GDM1 (cell line): ENCODE measurements at places on chromosomes 5 and 9.

GRCh38 chr5:25544652-25545249 lies 900.0 kb upstream of the CDH10 start:
- peak; percentile 14 for DNase-seq

- no peak for DNase-seq
Measured at GRCh38 chr5:37931541-37931940, 91.7 kb upstream of the GDNF start.

- no peak for DNase-seq
Measured at GRCh38 chr9:3969590-3970260, 330.1 kb downstream of the GLIS3 start.

GRCh38 chr5:141084487-141084989 lies 9.9 kb upstream of the PCDHB2 start:
- peak; percentile 1 for DNase-seq

DNA sequence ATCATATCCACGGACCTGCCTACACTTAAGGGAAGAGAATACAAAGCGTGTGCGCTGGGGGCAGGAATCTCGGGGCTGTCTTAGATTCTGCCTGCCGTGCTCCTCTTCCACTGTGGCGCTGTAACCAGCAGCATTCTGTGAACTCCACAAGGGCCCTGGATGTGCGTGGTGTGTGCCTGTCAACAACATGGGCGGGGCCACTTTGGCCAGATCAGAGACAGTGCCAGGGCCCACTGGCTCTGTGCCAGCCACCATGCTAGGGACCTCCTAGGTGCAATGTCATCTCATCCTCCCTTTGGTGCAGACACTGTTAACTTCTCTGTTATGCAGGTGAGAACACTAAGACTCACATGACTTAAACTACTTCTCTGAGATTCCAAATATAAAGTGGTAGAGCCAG lies 113.7 kb downstream of the COL23A1 start:
- no peak for DNase-seq

DNA sequence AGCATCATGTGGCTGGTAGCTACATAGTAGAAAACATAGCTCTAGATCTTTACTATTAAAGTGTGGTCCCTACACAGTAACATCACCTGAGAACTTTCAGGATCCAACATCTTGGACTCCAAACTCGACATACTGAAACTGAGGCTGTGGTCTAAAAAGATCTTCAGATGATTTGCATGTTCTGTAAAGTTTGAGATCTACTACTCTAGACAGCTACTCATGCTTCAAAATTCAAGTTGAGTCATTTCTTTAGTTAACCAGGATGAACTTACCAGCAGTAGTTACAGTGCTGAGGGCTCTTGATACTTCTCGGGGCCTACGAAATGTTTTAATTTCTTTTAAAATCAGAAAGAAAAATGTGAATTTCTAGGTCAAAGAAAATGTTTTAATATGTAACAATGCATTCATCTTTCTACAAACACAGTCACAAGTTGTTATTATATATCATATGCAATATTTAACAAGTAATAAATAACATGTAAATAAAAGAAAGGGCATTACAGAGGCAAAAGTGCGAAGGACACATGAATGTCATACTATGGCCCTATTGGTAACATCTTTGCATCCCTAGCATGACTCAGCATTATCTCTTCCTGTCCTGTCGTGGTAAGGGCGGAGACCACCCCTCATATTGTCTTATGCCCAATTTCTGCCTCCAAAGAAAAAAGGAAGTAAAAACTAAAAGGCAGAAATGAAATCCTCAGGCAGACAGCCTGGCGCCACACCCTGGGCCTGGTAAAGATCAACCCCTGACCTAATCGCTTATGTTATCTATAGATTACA lies 563.9 kb upstream of the TLE4 start:
- no peak for DNase-seq

- DNase-seq: no peak
Measured at GRCh38 chr5:154498591-154498990, 20.6 kb upstream of the HAND1 start.

DNA sequence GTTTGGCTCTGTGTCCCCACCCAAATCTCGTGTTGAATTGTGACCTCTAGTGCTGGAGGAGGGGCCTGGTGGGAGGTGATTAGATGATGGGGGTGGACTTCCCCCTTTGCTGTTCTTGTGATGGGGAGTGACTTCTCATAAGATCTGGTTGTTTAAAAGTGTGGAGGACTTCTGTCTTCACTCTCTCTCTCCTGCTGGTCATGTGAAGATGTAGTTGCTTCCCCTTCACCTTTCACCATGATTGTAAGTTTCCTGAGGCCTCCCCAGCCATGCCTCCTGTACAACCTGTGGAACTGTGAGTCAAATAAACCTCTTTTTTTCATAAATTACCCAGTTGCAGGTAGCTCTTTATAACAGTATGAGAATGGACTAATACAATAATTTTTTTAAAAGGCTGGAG lies 10.6 kb upstream of the MYO10 start:
- DNase-seq: no peak

GRCh38 chr5:60649288-60649917 lies 50.6 kb downstream of the DEPDC1B start:
- DNase-seq: peak; percentile 15

DNA sequence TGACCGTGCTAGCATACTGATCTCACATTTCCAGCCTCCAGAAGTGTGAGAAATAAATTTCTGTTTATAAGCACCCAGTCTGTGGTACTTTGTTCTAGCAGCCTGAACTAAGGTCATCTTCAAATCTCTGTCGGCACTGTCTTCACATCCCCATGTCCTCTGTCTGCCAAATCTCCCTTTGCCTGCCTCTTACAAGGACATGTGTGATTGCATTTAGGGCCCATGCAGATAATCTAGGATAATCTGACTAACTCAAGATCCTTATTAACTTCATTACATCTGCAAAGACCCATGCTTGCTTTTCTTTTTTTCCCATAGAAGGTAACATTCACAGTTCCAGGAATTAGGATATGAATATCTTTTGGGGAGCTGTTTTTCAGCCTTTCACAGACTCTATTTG lies 132.7 kb downstream of the AOPEP start:
- no peak for DNase-seq

GRCh38 chr9:135016037-135016640 lies 71.3 kb upstream of the OLFM1 start:
- DNase-seq: no peak

- DNase-seq: no peak
Measured at GRCh38 chr9:114112778-114113584, 13.9 kb upstream of the KIF12 start.

- no peak for DNase-seq
Measured at GRCh38 chr5:157563373-157563928, 12.1 kb downstream of the ADAM19 start.

DNA sequence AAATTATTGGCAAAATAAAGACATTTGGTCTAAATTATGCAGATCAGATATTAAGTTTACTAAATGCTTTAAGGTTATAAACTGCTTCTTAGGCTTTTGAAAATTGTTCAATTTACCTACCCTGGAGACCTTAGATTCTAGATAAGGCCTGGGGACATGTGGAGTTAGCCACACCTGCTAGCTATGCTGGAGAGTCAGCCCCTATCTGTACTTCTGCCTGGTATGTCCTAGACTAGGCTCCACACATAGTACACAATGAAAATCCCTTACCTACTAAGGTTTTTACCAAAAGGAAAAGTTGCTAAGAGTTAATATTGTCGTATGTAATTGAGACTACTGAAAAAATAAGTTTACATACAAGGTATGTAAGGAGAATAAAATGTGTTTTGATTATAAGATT lies 49.8 kb upstream of the DMAC1 start:
- no peak for DNase-seq

GRCh38 chr9:20403346-20403745 lies 219.0 kb downstream of the MLLT3 start:
- DNase-seq: no peak

DNA sequence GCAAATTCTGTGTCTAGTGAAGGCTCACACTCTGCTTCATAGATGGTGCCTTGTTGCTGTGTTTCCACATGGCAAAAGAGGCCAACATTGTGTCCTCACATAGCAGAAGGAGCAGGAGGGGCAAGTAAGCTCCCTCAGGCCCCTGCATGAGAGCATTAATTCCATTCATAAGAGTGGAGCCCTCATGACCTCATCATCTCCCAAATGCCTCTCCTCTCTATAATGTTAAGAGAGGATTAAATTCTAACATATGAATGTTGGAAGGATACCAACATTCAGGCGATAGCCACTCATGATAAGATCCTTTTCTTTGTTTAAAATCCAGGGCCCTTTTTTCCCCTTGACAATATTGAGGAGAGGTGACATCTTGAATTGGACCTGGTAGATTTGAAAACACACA lies 35.2 kb upstream of the PAM start:
- DNase-seq: no peak
